Metanephros (tissue), 2 donors: ENCODE measurements at places on chromosomes 13 and 19. TPM values are rescaled to one million over a fixed set of nuclear protein-coding genes. Genes with fewer than 3 reads are reported as not detected.

ZNF77 gene
- 9.3 TPM for total RNA-seq

YJU2 gene
- total RNA-seq: 24.1 TPM

TMEM59L gene
- total RNA-seq: 5.4 TPM

ZNF737 gene
- 49.7 TPM for total RNA-seq

GRIK5 gene
- total RNA-seq: 20.8 TPM

KLK11 gene
- total RNA-seq: not detected

MARK4 gene
- 29.3 TPM for total RNA-seq

PLK5 gene
- 0.12 TPM for total RNA-seq

KIR2DL3 gene
- not detected for total RNA-seq

C19orf25 gene
- 37.7 TPM for total RNA-seq

C19orf73 gene
- total RNA-seq: not detected

TEX29 gene
- total RNA-seq: 0.58 TPM

ZNF763 gene
- total RNA-seq: 8.5 TPM

GDF15 gene
- total RNA-seq: 139 TPM

NALCN gene
- 1.1 TPM for total RNA-seq

NCR1 gene
- 0.70 TPM for total RNA-seq

ZNF563 gene
- 5.3 TPM for total RNA-seq

ZNF480 gene
- total RNA-seq: 8.2 TPM

NPAS1 gene
- 2.4 TPM for total RNA-seq

TNFSF9 gene
- 0.76 TPM for total RNA-seq

NLRP4 gene
- not detected for total RNA-seq

TPTE2 gene
- total RNA-seq: not detected

LILRB5 gene
- total RNA-seq: 4.0 TPM
